M059J (cell line): ENCODE measurements at places on chromosomes 12 and 14. TPM values are rescaled to one million over a fixed set of nuclear protein-coding genes. Genes with fewer than 3 reads are reported as not detected.

DNA sequence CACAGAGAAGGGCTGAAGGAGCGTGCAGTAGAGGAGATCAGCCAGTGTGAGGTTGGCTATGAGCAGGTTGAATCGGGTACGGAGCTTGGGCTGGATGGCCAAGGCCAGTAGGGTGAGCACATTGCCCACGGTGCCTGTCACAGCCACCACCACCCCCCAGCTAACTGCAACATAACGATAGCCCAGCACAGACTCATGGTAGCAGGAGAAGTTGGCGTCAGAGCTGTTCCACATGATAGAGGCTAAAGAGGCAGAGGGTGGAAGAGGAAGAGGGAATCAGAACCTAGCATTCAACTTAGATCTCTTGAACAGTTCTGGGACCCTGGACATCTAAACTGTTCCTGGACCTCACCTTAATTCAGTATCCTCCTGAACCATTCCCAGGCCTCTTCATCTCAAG is 668 bp downstream of the GPR84 start:
- DNase-seq = no peak

Gene MLXIP
- 3.2 and 7.7 TPM in 2 replicates for total RNA-seq

Gene SYNE3
- 0.44 and 2.8 TPM in 2 replicates for total RNA-seq

Gene KRT77
- not detected in 2 replicates for total RNA-seq

Gene KRT75
- total RNA-seq = 0.02 TPM in 1 of 2 replicates, not detected in the other

Gene REP15
- total RNA-seq = 1.2 TPM in 1 of 2 replicates, not detected in the other

Gene ZFC3H1
- 2.7 and 7.0 TPM in 2 replicates for total RNA-seq

Gene MIP
- total RNA-seq = 0.15 TPM in 1 of 2 replicates, not detected in the other
